ENCODE measurements at places on chromosomes 4 and X. TPM values are rescaled to one million over a fixed set of nuclear protein-coding genes. Genes with fewer than 3 reads are reported as not detected.
A peak's percentile ranks its signal among the peaks of the same experiment; 100 is the strongest.

Gene SHROOM3
- 19.5 TPM for total RNA-seq

Gene TIGD2
- 16.4 TPM for total RNA-seq

Gene JADE3
- total RNA-seq, result 4.7 TPM

Gene DHRSX
- 28.3 TPM for total RNA-seq

Gene NBDY
- 3.2 TPM for total RNA-seq

Gene TBC1D9
- 16.9 TPM for total RNA-seq

Gene N4BP2
- total RNA-seq, result 2.2 TPM

DNA sequence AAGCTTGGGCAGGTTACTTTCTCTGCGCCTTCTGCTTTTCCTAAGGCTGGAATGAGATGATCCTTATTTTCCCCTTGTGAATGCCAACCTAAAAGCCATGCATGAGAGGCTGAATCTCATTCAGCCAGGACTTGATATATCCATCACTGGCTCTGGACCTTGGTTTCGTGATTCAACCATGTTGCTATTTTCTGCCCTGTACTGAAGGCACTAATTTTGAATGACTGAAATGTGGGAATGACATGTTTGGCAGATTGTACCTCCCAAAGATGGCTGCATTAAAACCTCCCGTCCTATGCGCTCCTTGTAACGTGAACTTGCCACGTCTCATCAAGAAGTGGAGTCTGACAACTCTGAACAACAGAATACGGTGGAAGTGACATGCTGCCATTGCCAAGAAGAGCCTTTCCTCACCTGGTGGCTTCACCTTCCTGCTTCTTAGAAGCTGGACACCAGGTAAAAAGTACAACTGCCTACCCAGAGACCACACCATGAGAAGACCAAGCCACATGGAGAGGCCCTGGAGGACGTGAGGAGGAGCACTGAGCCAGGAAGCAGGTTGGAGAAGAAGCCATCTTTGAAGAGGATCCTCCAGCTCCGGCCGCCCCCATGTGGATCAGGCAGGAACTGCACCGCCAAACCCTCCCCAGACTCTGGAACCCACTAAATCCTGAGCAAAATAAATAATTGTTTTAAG lies 174.5 kb downstream of the NSUN7 start:
- peak; percentile 49 for DNase-seq

DNA sequence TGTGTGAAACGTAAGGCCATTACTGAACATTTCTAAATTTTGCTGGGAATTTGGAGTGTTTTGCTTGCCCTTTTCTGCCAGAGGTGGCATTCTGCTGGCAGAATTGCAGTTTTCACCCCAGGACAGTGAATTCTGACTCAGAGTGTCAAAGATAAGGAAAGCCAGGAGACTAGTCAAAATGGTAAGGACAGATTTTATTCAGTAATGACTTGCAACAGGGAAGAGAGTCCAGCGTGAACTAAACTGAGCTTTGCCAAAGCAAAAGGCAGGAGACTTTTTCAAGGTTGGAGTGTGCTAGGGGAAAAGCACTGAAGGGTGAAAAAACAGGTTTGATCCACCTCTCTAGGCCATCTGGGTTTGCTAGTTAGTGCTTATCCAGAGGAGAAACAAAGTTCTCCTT lies 19.4 kb downstream of the MRFAP1 start:
- no peak for DNase-seq

DNA sequence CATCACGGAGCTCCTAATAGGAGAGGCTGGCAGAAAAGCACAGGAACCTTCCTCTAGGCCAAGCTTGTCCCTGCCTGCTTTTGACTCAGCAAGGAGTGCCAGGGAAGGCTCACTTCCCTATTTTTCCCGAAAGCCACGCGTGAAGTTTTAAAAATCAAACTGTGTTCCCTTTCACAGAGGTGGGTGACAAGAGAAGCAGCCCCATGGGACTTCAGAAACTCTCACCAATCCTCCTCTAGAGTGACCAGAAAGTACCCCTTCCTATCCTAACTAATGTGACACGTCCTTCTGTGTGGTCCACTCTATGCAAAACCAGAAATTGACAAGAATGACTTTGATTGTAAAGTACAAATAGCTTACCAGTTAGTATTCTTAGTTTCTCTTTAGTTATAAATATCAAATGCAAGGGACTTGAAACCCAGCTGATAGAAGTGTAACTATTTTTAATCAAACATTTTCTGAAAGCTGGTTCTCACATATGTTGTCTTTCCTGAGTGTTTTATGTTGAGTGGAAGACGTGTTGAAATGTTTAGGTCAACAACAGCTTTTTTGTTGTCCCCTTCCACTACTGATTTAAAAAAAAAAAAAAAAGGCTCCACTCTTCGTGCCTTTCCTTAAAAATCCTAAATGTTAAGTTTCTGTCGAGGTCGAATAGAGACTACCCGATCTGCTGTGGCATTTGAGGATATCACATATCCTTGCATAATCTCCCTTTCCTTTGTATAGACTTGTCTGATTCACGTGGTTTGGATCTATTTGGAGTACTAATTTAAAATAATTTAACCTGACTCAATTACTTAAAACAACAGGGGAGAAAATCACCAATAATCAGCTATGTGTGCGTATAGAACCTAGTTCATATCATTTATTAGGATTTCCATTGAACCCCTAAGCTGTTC lies 42.1 kb downstream of the NFKB1 start:
- DNase-seq, result no peak

DNA sequence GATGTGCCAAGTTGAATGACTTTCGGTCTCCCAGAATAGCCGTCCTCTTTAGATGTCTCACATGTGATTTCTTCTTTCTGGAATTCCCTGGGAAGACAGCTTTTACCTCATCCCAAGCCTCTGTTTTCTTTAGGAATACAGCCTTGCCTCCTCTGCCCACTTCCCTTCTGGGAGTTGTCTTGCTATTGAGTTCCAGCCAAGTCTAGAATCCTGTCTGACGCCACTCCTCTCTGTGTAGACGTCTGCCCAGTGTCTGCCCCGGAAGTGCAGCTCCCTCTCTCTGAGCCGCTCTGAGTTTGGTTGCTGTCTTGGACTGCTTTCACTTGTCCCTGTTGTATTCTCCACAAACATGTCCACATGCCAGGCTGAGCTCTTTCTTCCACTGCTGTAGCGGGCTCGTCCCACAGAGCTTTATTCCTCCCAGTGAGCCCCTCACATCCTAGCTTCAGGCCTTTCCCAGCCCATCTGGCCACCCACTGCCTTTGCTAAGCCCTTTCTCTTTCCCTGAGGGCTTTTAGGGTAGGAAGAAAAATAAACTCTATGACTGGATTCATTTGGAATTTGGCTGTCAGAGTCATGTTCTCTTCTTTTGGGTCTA lies 9.0 kb upstream of the IGFBP7 start:
- DNase-seq, result peak; percentile 96

- no peak for DNase-seq
These were observed 103.6 kb downstream of the RTL3 start for GRCh38 chrX:78555401-78555980.

GRCh38 chrX:57134702-57135101 lies 2.5 kb downstream of the SPIN2A start:
- DNase-seq, result no peak

DNA sequence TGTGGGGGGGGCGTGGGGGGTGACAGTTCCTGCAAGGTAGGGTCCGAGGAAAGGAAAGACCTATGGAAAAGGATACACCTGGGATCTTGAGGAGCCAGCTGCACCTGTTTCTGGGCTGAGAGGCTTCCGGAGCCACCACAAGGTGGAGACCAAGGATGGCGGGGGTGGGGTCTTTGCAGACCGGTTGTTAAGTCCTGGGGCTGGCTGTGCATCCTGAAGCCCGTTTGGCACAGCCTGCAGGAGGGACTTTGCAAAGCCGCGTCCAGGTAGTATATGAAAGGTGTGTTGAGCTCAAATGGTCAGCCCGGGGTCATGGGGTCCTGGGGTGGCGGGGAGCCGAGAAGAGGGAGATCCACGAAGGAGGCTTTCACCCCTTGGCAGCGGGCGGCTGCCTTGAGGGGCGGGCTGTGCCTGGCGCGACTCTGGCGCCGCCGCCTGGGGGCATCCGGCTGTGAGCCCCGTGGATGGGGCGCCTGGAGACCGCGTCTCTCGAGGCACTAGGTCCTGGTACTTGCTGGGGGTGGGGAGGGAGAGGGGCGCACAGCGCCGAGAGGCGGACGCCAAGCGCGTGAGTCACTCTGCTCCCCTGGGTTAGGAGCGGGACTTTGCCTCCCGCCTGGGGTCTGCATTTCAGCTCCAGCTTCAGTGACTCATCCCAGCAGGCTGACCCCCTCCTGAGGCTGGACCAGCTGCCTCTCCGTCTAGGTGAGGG lies 58.2 kb upstream of the DYNLT3 start:
- DNase-seq, result peak; percentile 30

DNA sequence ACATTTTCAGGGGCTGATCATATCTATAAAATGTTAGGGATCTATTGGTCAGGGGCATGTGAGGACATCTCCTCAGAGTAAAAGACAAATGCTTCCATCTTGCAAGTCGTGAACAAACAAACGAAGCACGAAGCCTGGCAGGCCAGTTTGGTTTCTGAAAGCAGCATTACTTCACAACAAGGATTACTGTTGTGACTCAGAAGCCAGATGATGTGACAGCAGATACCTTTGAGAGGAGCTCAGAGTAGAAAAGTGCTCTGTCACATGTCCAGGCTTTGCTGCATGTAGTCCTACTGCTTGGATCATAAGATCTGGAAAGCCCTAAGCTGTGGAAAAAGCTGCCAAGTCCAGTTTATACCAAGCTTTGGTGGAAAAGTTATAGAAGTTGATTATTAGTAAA lies 1827.2 kb downstream of the ARAP2 start:
- DNase-seq, result no peak

DNA sequence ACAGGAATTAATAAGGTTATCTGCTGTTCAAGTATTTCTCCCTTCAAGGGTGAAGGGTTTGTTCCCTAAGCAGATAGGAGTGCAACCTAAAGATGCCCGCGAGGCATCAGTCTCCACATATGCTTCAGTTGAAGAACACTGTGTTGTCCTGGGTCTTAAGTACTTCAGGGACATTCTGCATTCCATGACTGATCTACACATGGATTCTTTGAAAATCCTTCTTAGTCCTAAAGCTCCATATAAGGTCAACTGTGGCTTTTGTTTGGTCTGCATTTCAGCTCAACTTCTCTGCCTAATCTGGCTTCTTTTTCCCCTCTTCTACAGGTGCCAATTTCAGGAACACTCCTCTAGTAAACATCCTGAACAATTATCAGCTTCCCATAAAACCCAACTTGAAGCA lies 21.8 kb upstream of the CTSO start:
- no peak for DNase-seq

DNA sequence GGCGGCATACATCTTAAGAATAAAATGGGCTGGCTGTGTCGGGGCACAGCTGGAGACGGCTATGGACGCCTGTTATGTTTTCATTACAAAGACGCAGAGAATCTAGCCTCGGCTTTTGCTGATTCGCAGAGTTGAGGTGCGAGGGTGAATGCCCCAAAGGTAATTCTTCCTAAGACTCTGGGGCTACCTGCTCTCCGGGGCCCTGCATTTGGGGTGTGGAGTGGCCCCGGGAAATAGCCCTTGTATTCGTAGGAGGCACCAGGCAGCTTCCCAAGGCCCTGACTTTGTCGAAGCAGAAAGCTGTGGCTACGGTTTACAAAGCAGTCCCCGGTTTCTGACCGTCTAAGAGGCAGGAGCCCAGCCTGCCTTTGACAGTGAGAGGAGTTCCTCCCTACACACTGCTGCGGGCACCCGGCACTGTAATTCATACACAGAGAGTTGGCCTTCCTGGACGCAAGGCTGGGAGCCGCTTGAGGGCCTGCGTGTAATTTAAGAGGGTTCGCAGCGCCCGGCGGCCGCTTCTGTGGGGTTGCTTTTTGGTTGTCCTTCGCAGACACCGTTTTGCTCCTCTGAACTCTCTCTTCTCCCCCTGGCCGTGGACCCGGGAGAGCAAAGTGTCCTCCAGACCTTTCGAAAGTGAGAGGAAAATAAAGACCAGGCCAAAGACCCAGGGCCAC lies 1.9 kb downstream of the SHOX start:
- DNase-seq, result no peak

DNA sequence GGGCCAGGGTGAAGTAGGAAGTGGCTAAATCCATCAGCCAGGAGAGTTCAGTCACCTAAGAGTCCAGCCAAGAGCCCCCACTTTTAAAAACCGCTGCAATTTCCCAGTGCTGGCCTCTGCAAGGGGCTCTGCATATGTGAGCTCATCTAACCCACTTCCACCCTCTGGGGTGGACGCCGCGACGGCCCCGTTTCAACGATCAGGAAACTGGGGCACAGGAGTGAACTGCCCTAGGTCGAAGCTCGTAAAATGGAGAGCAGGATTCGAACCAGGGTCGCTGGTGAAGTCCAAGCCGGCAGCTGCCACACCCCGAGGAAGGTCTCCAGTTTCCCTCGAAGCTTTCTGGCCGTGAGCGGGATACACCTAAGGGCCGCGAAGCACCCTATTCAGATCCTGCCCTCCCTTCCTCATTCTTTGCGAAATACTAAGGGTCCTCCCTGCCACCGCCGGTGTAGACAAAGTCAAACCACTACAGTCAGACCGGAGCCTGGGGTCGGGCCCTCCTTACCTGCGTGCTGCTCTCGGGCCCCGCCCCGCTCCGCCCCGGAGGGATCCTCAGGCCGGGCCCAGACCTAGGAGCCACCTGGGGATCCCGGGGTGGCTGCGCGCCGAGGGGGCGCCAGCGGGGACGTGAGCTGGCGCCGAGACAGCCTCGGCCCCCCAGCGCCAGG lies 446 bp downstream of the EVC2 start:
- no peak for DNase-seq

DNA sequence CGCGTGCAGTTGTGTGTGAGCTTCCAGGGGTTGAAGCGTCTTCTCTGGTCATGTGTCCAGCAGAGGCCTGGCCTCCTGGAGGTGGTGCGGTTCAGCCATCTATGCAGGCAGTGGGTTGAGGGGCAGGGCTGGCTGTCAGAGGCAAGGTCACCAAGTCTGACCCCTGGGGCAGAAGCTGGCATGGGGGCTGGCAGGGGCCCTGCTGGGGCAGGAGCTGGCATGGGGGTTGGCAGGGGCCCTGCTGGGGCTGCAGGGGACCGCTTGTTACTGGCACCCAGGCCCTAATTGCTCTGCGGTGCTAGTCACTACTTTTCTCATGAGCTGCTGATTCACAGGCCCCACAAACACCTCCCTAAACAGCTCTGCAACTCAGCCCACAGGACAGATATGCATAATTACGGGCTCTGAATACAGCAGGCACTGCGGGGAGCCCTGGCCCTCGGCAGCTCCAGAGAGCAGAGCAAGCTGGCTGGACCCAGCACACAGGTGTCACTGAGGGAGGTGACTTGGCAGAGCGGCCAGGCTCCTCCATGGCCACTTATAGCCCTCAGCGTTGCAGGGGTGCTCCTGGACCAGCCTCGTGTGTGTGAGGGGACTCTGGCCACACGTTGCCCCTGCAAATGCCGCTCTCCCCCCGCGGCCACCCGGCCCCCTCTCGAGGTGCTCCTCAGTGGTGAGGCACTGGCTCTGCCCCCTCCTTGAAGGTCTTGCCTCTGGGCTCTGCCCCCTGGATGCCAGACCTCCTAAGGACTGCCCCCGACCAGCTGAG lies 32.7 kb downstream of the CPLX1 start:
- DNase-seq, result no peak

GRCh38 chrX:72117636-72118210 lies 14.0 kb downstream of the RTL5 start:
- DNase-seq, result no peak

- no peak for DNase-seq
These were observed 3.7 kb upstream of the NR0B1 start for GRCh38 chrX:30312858-30313257.
